ENCODE measurements at places on chromosomes 6 and 20.

DNA sequence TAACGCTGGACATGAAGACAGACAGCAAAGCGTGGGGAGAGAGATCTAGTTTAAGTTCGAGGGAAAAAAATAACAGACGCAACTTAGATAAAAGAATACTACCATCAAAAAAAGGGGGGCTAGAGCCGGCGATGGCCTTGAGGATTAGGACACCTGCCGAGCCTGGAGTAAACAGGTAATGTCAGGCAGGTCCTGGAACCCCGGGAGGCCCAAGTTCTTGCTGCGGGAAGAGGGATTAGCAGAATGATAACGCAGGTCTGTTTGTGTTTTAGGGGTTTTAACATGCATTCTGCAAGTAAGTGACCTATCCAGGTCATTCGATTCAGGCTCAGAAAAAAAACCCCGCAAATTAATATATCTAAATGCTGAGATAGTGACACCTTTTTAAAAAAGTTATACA is 754 bp upstream of the TMEM170B start:
- no peak for DNase-seq

GRCh38 chr20:56964901-56965300 is 301.5 kb downstream of the BMP7 start:
- DNase-seq, result no peak

DNA sequence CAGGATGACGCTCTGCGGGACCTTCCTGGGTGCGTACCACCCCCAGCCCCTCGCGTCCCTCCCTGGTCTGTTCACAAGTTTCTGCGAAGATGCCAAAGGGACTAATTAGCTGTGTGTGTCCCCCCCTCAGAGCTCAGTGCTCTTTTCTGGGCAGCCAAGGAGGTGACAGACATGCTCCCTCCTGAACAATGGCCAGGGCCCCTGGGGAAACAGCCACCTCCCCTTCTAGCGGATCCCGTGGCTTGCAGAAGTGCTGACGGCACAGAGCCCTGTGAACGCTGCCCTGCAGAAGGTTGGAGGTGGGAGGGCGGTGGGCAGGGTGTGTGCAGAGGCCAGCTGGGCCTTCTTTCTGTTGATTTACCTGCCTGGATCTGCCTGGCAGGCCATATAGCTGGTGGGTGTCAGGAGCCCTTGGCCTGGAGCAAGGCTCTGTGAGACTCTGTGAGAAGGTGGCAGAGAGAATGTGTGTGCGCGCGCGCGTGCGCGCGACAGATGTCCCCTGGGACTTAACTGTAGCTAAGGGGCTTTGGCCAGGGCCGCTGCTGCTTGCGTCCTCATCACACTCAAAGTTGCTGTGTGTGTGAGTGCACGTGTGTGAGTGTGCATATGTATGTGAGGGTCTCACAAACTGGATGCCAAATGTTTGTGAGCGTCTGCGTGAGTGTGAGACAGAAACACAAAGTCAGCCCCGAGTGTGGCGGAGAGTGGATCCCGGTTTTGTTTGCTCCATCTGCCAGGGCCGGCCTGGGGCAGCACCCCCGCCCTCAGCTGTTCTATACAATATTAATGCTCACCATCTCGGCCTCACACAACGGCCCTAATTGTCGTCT is 3.5 kb upstream of the MYT1 start:
- DNase-seq, result no peak

DNA sequence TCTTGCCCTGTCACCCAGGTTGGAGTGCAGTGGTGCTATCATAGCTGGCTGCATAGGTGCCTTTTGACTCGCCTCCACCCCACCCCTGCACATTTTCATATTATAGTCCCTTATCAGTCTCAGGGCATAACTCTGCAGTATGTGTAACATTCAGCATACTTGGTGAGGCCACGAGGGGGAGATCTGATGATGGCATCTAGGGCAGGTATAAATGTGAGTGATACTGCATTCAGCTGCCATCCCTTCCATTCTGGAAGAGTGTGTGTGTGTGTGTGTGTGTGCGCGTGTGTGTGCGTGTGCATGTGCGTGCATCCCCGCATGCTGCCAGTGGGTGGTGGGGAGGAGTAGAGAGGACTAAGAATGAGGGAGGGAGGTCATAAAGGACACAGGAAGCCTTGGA is 81.4 kb downstream of the JARID2 start:
- DNase-seq, result no peak

DNA sequence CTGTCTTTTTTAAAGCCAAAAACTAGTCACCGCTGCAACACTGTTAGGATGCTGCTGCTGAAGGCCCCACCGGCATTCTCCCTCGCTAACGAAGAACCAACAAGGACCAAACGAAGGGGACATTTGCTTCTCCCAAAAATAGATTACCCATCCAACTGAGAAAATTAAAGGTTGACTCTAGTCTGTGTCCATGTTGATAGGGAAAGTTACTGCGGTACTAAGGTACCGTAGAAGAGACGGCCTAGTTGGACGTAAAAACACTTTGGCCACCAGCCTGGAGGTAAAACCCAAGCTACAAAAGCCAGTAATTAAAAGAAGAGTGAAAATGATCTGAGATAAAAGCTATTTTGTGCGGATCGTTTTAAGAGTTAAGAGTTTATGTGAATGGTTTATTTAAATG is 11.8 kb upstream of the FOXF2 start:
- DNase-seq, result no peak

DNA sequence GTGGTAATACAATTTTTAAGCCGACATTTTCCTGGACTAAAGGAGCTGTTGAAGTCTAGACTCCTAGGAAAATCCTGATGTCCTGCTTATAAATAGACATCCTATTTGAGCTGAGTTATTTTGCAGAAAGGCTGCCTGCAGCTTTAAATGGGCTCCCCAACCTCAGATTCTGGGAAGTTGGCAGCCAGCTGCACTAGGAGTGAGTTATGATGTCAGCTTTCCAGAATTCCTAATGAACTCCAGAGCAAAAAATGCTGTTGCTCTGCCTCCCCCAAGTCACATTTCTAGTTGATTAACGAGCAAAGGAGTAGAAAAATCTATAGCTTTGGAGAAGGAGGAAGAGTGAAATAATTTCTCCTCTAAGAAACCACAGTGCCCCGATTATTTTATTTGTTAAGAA is 346.3 kb upstream of the SULF2 start:
- peak; percentile 16 for DNase-seq

DNA sequence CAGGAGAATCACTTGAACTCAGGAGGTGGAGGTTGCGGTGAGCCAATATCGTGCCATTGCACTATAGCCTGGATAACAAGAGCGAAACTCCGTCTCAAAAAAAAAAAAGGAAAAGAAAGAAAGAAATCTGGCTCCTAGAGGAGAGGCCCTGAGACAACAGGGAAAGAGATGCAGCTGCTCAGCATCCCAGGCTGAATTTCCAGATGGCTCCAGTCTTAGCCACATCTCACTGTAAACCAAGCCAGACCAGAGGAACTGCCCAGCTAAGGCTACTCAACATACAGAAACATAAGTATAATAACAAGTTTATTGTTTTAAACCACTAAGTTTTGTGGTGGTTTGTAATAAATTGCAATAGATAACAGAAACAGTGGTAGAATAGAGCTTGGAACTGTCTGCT is 38.5 kb upstream of the TASP1 start:
- no peak for DNase-seq

DNA sequence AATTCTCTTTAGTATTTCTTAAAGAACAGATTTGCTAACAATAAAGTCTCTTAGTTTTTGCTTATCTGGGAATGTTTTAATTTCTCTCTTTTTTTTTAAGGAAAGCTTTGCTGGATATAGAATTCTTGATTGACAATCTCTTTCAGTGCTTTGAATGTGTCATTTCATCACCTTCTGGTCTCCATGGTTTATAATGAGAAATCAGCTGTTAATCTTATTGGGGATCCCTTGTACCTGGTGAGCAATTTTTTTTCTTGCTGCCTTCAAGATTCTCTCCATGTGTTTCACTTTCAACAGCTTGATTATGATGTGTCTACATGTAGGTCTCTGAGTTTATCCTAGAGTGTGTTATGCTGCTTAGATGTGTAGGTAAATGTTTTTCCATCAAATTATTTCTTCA is 16.4 kb upstream of the PSMF1 start:
- DNase-seq, result no peak

DNA sequence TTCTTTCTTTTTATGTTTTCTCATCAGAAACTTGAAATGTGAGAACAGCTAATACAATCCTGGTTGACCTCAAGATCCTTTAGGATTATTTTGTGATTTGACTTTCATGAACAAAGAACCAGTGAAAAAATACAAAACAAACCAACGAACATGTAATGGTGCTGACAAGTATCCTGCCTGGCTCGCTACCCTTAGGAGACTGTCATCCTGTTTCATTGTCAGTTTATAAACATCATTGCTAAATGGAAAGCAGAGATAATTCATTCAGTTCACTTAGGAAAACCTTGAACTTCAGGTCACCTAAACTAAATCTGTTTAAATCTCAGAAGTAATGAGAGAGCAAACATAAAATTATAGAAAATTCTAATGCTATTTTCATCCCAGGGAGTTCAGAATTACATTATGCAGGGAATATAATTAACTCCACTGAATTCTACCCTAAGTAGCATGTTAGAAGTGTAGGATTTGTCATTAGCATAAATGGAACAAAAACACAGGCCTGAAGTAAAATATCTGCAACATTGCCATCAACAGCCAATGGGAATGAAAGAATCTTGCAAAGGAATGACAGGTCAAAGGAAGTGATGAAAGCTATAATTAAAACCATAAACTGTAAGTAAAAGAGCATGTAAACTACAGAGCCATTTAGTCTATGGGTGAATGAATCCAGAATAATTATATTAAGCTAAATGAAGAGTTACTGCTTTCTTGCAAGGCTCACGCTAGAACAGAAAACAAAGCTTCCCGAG is 401.2 kb upstream of the MANEA start:
- no peak for DNase-seq
